ENCODE measurements at places on chromosomes 1 and 21.

DNA sequence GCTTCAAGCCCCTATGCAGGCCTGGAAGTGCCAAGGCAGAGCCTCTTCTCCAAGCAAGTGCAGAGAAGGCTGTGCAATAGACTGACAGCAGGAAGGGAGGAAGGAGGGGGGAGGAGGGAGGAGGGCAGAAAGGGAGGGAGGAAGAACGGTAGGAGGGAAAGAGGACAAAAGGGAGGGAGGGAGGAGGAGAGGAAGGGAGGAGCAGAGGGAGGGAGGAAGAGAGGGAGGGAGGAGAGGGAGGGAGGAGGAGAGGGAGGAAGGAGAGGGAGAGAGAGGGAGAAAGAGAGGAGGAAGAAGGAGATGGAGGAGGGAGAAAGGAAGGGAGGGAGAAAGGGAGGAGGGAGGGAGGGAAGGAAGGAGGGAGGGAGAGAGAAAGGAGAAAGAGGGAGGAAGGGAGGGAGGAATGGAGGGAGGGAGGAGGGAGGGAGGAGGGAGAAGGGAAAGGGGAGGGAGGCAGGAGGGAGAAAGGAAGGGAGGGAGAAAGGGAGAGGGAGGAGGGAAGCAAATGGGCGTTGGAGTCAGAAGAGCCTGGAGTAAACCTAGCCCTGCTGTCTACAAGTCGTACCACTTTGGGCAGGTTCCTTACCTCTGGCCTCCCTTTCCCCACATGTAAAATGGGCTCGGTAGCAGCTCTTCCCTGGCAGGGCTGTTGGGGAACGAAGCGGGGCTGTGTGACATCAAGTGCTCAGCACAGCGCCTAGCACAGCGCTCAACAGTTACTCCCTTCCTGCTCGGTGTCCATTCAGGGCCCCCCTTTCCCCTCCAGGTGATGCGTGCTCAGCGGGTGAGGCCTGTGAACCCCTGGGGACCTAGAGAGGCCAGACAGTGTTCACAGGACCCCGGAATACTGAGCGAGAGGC, 244.6 kb downstream of the NPHP4 start:
- no peak for DNase-seq

DNA sequence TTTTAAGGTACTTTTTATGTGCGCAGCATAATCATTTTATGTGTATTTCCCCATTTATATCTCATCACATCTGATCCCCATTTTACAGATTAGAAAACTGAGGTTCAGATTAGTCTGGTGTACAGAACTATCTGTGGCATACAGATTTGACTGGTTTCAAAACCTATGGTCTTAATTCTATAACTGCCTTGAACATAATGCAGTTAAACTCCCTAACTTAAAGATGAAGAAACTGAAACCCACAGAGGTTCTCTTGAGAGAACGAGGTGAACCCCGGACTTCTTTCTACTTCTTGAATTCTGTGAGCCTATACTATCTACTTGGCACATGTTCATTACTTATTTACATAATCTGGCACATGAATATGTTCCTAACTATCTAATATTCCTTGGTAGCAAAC, 479.1 kb downstream of the AGBL4 start:
- no peak for DNase-seq

- no peak for DNase-seq
These were observed 51.2 kb upstream of the FMOD start for GRCh38 chr1:203402152-203402551.

GRCh38 chr1:230891413-230891812, 23.1 kb upstream of the C1orf198 start:
- DNase-seq, result no peak

DNA sequence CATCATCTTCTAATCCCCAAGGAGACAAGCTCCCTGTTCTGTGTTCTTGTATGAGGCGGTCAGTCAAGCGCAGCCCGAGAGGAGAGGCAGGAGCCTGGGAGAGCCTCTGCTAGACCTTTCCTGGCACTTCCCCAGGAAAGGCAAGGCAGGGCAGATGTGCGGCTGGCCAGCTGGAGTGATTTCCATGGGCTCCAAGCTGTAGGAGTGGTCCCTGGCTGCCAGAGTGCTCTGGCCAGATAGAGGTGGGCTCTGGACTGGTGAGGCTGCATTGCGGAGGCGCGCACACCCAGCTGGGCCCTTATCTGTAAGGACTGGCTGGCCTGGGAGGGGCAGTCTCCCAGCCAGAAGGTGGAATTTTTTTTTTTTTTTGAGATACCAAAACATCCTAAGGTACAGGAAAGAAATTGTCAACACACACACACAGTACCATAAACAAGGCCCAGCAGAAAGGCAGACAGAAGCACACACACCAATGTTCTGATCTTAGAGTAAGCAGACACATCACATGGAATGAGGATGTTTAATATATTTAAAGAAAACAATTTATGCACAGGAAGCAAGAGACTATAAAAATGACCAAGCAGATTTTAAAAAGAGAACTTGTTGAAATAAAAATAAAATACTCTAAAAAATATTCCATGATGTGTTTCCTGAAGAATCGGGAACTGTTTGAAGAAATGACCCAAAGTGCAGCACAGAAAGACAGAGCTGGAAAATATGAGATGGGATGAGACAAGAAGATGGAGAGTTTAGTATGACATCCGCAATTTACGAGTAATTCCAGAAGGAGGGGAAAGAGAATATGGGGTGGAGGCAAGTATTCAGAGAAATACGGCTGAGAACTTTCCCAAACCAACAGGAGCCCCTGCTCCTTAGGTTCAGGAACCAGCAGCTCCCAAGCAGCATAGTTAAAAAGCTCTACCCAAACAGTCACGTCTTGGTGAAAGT, 13.4 kb downstream of the IBA57 start:
- DNase-seq, result no peak

DNA sequence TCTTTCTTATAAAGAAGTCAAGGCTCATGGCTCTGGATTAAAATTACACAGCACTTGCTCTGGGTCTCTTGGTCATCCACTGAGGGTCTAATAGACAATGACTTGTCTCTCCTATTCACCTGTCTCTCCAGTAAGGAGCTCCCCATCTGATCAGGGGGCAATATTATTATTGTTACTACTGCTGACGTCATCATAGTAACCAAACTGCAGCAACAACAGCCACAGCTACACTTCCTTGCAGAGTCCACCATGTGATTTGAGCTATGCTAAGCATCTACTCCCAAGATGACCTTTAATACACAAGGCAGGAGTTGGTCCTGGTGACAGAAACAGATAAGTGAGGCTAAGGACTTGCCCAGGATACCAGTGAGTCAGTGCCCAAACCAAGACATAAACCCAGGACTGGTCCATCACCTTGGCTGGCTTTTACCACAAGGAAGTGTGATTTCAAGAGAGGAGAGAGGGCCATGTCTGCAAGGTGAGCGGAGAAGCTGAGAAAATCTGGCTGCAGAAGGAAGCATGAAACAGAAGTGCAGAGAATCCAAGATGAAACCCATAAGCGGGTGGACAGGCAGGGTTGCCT, 602.5 kb downstream of the PTPRU start:
- no peak for DNase-seq

- DNase-seq, result no peak
These were observed 10.0 kb downstream of the RNF220 start for GRCh38 chr1:44415013-44415412.

- DNase-seq, result no peak
These were observed 361.8 kb upstream of the VAMP3 start for GRCh38 chr1:7409278-7409677.

- DNase-seq, result no peak
These were observed 55.2 kb downstream of the ATP1B1 start for GRCh38 chr1:169161496-169162194.

DNA sequence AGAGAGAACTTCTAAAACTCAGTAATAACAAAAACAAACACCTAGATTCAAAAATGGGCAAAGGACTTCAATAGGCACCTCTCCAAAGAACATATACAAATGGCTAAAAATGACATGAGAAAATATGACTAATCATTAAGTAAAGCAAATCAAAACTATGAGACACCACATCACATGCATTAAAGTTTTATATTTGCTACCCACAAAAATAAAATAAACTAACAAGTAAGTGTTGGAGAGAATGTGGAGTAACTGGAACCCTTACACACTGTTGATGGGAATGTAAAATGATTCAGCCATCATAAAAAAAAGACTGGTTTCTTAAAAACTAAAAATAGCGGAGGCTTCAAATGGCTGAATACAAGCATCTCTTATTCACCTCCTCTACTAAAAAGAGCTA, 262.1 kb upstream of the PKN2 start:
- DNase-seq, result no peak

DNA sequence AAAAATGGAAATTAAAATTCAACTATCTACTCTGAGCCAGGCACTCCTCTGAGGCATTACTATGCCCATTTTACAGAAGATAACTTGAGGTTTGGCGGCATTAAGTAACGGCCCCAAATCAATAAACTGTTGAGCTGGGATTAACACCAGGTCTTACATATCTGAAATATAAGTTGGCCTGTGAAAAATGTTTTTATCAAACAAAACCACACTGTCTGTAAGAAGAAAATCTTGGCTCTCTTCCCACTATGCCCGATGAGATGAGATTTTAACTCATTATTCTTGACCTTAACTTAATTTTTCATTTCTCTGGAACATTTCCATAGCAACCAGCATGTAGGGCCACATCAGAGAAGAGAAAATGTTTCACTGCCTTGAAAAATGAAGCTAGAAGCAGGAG, 21.8 kb downstream of the RC3H1 start:
- no peak for DNase-seq

DNA sequence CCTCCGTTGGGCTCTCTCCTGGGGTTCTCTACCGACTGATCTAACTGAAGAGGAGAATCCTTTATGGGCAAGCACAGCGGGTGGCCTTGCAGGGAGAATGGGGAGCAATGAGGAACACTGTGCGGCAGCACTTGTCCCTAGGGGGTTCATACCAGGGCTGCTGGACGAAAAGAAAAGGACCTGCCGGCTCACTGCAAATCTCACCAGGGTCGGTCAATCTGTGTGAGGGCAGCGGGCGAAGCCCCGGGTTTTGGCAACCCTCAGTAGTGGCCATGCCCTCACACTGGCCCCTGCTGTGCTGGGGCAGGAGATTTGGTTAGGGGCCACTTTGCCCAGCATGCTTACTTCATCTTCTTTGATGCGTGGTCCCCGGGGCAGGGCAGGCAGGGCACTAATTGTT, 5.9 kb downstream of the LHX9 start:
- DNase-seq, result no peak

- DNase-seq, result no peak
These were observed 182.0 kb upstream of the SGIP1 start for GRCh38 chr1:66351913-66352312.

DNA sequence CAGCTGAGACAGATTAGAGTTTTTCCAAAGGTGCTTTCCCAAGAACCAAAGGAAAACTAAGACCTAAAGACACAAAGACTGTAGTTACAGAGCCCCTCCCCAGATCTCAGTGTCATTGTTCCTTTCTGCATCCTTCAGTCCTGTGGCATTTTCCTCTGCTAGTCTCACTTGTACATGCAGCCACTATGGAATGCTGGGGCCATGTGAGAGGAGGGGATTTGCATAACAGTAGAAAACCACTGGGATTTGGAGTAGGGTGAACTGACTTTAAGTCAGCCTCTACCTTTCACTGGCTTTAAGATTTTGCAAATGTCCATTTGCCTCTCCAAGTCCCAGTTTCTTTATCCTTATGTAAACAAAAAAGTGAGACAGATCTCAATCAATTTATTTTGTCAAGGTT, 119.4 kb upstream of the F3 start:
- DNase-seq, result no peak

GRCh38 chr1:161836018-161836417, 69.9 kb downstream of the ATF6 start:
- no peak for DNase-seq

GRCh38 chr1:40244138-40244744, 3.5 kb upstream of the TMCO2 start:
- no peak for DNase-seq

DNA sequence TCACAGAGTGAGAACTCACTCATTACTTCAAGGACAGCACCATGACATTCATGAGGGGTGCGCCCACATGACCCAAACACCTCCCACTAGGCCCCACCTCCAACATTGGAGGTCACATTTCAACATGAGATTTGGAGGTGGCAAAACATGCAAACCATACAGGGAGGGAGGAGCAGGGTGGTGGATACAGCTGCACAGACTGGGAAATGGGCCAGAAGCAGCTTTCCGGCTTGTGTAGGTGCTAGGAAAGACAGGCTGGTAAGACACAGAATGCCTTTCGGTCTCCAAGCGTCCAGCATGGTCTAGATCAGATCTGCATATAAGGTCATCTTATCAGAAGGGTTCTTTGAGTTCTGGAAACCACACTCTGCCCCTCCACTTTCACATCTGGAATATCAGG, 35.1 kb upstream of the TINAGL1 start:
- no peak for DNase-seq

DNA sequence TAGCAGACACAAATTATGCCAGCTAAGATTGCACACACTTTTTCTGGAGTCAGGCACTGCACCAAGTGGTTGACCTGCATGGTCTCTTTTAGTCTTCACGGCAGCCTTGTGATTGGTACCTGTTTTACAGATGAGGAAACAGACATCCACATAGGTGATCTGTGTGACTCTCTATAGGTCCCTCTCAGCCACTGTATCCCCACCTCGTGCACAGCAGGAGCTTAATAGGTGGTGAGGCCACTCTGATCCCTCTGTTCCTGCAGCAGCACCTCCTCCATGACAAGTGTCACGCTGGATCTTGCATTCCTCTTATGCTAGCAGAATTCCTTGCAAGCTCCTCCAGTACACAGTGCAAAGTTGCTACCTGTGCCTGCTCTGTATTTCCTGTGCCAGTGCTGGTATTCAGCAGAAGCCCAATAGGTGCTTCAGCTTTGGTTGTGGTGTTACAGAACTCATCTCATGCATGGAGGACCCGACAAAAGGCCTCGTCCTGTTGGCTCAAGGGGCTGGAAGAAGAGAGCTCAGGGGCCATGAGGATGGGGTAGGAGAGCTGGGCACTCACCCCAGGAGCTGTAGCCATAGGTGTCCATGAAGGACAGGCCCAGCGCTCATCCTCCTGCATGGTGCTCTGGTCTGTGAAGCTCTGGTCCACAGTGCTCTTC, 546.7 kb downstream of the PTPRU start:
- DNase-seq, result no peak

DNA sequence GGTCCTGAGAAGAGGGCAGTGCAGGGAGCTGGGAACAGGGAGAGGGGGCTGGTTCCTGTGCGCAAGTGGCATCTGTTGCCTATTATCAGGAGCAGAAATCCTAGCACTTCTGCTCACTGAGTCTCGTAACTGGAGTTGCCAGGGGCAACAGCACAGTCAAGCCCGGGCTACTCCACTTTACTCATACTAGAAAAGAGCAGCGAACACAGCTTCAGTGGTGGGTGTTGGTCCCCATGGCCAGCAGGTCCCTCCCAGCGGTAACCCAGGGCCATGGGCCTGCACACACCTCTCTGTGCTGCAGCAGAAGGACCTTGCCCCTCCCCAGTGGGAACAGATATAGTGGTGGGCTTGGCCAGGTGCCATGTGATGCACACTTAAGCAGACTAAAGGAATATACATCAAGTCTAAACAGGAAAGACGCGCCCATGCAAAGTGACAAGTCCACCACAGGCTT, 8.5 kb downstream of the PYCR2 start:
- DNase-seq, result no peak

All from stimulated activated CD4-positive, alpha-beta T cell treated with anti-CD3 and anti-CD28 coated beads, Interleukin-12 subunit alpha, Interleukin-12 subunit beta, amount 100 ng/mL, for 4 hours (primary cell).